ENCODE measurements at places on chromosomes 11 and 22.

GRCh38 chr22:49078076-49078710 is 749.5 kb downstream of the BRD1 start:
- no peak for DNase-seq

DNA sequence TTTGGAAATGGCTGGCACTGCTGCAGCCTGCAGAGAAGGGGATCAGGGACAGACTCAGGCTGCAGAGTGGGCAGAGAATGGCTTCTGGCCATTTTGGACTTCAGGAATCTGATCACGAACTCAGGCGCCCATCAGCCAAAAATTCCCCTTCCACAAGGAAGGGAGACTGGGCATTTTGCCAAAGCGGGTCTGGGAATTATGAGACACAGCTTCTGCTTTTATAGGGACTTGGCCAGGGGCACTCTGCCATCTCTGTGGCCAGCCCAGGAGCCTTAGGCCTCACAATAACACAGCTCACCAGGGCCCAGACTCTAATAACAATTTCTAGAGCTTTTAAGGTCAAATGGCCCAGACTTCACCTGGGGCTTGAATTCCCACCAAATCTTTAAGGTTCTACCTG is 74.7 kb downstream of the CHST1 start:
- DNase-seq = no peak

- DNase-seq = no peak
These were observed 885.4 kb downstream of the OPCML start for GRCh38 chr11:132646890-132647289.

DNA sequence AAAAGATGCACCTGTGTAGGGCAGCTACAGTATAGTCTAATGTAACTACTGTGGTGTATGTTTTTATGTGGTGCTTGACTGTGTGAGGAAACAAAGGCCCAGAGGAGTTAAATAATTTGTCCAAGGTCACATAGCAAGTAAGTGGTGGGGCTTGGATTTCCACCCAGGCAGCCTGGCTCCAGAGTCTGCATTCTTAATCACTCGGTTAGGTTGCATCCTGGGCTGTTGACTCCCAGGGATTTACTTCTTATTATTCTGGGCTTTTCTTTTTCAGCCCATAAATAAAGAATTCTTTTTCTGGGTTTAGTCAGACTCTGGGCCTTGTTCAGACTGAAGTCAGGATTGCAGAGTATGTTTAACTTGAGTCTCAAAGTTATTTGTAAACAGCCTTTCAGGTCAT is 82.1 kb downstream of the ARHGAP42 start:
- DNase-seq = no peak

- no peak for DNase-seq
These were observed 98.6 kb upstream of the AKIP1 start for GRCh38 chr11:8812438-8812837.

GRCh38 chr22:49213731-49214352 is 613.8 kb downstream of the BRD1 start:
- DNase-seq = no peak

- DNase-seq = no peak
These were observed 18.0 kb upstream of the JHY start for GRCh38 chr11:122864386-122865115.

DNA sequence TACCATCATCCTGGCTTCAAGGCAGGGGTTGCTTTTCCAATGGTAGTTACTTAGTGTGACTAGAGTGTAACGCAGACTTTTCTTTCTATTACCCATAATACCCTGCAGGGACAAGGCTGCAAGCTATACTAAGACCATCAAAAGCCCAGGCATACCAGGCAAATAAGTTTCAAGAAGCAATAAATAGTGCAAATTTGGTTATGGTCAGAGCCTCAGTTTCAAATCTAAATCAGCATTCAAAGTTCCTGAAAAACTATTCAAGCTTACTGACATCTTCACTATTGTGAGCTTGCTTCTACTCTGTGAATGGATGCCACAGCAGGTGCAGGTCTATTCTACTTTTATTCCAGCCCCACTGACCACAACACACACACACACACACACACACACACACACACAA is 2.5 kb upstream of the HBB start:
- DNase-seq = no peak

GRCh38 chr11:18463439-18463838 is 7.8 kb downstream of the LDHAL6A start:
- no peak for DNase-seq

DNA sequence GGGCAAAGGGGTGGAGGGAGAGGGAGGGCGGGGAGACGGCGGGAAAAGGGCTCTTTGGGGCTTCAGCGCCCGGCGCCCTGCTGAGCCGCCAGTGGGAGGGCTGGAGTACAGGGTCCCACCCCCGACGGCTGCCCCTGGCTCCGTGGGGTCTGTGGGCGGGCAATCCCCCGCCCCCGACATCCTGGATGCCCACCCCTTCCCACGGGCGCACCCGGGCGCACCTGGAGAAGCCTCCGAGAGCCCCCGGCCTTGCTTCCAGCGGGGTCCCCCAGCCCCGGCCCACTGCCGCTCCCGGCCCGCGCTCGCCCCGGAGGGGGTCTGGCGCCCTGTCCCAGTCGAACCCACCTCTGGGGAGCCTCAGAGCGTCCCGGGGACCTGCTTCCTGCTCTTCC is 394 bp downstream of the CHRM4 start:
- DNase-seq = no peak

GRCh38 chr22:32024796-32025195 is 18.3 kb upstream of the SLC5A1 start:
- DNase-seq = no peak

- DNase-seq = no peak
These were observed 109.6 kb downstream of the SCN3B start for GRCh38 chr11:123544631-123545375.

- DNase-seq = no peak
These were observed 20.1 kb downstream of the OOSP3 start for GRCh38 chr11:59898650-59899049.

- no peak for DNase-seq
These were observed 1.4 kb downstream of the ADM start for GRCh38 chr11:10305964-10306918.

- DNase-seq = no peak
These were observed 37.9 kb downstream of the SREBF2 start for GRCh38 chr22:41870786-41871185.

- DNase-seq = no peak
These were observed 20.2 kb upstream of the SHISAL1 start for GRCh38 chr22:44332946-44333345.

DNA sequence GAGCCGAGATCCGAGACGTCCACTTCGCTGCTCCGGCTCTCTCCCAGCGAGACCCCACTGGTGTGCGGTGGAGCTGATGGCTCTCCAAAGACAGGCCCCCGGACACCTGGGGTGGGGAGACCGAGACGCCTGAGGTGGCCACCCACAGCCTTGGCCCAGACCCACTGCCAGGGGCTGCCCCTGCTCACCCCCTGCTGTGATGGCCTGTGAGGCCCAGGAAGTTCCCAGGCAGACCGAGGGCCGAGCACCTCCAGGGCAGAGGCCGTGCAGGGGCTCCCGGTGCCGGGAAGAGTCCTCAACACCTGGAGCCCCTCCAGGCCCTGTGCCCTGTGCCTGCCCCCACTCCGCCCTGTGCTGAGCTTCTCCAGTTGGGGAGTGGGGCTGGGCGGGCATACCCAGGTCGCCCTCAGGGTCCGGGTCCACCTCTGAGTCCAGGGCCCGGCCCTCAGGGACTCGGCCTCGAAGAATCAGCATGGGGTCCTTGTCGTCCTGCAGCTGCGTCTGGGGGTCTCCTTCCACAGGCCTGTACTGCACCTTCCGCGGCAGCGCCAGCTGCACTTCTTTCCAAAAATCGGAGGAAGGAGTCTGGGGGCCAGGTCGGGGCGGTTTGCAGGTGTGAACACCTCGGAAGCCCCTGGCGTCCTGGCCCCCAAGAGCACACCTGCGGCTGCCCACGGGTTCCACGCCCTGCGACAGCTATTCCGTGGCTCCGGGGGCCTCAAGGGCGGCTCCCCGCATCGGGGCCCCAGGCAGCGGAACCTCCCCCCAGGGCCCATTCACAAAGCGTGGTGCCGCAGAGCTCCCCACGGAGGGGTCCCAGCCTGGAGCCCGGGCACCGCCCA is 8.6 kb downstream of the SIGIRR start:
- DNase-seq = no peak

GRCh38 chr11:70233034-70233433 is 29.9 kb downstream of the FADD start:
- no peak for DNase-seq

DNA sequence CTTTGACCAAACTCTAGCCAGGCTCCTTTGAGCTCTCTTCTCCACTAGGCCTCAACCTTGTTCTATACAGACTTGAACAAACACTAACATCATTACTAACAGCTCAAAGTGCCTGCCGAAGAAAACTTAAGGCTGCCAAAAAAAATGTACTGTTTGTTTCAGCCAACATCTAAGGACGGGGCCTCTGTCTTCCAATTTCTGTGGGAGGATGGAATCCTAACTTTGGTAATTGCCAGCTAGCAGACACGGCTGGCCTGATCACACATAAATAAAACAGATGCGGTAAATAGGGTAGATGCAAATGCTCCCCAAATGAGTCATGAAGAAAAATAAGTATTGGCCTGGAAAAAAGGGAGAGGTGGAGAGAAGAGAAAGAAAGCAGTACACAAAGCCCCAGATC is 394.3 kb downstream of the TMEM135 start:
- DNase-seq = no peak

DNA sequence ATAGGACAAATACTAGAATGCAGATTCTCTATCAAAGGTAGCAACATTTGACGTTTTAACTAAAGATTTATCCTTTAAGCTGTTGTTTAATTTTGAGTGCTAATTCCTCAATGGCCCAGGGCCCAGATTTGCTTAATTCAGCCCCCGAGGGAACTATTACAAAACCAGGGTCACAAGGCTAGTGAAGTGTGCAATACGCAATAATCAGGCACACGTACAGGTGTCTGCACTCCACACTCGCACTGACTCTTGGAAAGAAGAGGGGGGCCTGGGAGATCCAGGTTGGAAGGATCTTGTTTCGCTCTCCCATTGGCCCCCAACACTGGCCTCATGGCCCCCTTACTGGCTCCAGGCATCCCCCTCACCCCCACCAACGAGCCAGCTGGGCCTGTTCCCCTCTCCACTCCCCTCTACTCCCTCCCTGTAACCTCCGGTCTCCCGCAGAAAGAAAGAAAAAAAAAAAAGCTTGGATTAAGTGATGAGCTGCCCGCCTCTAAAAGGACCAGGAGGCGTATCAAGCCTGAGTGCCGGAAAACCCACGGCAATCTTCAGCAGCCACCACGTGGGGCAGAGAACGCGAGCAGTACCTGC is 2.2 kb upstream of the KIRREL3 start:
- DNase-seq = no peak

DNA sequence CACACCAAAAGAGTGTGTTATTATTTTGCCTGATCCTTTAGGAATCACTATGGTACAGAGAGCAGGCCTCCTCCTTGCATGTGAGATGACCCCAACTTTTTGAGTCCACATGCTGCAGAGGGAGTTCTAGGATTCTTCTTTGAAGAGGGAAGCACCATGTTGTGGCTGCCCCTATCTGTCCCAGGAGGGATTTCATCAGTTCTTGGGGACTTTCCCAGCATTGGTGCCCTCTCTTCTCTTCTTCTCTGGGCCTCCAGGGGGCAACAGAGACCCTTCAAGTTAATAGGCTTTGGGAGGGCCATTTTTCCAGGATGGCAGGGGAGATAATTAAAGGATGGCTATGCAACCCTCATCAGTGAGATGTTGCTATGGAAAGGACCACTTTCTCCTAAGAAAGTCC is 3.6 kb downstream of the MMP1 start:
- no peak for DNase-seq

DNA sequence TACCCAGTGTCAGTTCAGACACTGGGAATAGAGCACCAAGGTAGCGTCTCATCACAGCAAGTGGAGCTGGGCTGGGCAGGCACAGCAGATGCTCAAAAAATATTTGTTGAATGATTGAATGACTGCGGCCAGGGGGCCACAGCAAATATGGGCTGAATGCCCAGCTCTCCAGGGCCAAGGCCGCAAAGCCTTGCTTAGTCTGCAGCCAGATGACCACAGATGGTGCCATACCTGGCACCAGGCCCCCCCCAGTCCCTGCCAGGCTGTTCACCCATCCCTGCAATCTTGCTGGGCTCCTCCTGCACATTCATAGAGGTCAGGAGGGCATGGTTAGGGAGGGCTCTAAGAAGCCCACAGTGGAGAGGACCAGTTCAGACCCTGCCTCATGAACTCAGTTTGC is 32.9 kb downstream of the ZC3H7B start:
- DNase-seq = no peak

DNA sequence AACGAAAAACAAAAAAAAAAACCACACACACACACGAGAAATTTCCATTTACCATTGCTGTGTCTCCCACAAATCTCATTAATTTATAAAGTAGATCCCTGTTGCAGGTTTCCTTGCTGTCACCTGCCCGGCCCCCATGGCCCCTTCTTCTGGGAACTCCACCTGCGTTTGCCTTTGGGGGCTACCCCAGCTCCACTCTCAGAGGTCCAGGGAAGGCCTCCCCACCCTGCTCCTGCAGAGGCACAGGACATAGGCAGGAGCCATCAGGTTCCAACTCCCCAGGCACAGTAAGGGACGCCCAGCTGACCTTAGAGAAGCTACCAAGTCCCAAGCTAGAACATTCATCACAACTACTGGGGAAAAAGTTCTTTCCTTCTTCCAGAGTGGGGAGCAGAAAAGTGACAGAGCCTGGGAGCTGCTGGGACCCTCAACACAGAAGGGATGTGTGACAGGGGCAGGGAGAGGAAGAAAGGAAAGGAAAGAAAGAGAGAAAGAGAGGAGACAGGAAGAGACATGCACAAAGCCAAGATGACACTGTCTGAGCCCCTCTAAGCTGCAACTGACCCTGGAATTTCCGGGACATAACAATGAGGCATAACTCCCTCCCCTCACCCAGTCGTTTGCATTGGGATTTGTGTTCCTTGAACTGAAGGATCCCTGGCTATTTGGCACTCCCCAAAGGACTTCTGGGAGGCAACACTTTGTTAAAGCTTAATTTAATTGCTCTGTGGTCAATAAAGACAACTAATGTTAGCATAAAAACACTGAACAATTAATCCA is 175.7 kb downstream of the SHANK2 start:
- no peak for DNase-seq

- DNase-seq = no peak
These were observed 14.4 kb upstream of the APOL4 start for GRCh38 chr22:36215981-36216380.

DNA sequence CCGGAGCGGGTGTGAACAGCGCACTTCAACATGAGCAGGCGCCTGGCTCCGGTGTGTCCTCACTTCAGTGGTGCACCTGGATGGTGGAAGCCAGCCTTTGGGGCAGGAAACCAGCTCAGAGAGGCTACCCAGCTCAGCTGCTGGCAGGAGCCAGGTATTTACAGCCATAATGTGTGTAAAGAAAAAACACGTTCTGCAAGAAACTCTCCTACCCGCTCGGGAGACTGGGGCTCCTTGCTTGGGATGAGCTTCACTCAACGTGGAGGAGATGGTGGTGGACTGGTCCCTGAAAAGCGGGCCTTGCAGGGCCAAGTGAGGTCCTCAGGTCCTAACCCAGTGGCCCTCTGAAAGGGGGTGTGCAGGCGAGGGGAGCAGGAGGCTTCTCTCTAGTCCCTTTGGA is 7.5 kb downstream of the MCAM start:
- DNase-seq = no peak

DNA sequence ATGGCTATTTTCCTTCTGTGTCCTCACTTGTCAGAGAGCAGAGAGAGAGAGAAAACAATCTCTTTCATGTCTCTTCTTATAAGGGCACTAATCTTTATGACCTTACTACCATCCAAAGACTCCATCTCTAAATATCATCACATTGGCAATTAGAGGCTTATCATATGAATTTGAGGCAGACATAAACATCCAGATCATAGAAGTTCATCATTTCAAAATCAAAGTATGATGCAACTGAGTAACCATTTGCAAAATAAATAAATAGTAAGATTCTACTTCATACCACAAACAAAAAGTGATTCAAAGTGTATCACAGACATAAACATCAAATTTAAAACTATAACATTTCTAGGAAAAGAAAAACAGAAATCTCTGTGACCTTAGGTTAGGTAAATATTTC is 504.7 kb upstream of the ARHGAP42 start:
- DNase-seq = no peak

Data from activated CD4-positive, alpha-beta T cell treated with anti-CD3 and anti-CD28 coated beads for 1 hour (primary cell).